ENCODE measurements at places on chromosomes 5 and 9. TPM values are rescaled to one million over a fixed set of nuclear protein-coding genes. Genes with fewer than 3 reads are reported as not detected.

MRPS2 gene
- 28.3 TPM for total RNA-seq

ADAM19 gene
- total RNA-seq: 2.5 TPM

GEMIN5 gene
- 14.5 TPM for total RNA-seq

ENTPD2 gene
- 0.47 TPM for total RNA-seq

ANP32B gene
- total RNA-seq: 21.9 TPM

ZNF189 gene
- total RNA-seq: 6.3 TPM

DOCK8 gene
- 6.9 TPM for total RNA-seq

TCF7 gene
- 1.9 TPM for total RNA-seq

GPR151 gene
- total RNA-seq: not detected

KIF3A gene
- 4.5 TPM for total RNA-seq
